ENCODE measurements at places on chromosomes 6 and 20. TPM values are rescaled to one million over a fixed set of nuclear protein-coding genes. Genes with fewer than 3 reads are reported as not detected.

Gene DLGAP4
- 20.6 TPM for total RNA-seq

Gene ZSCAN31
- 14.3 TPM for total RNA-seq

Gene MACROD2
- total RNA-seq, result 5.0 TPM

Gene HCRTR2
- not detected for total RNA-seq

Gene HLA-DMB
- 6.6 TPM for total RNA-seq

Gene PPP1R14C
- 42.3 TPM for total RNA-seq

Gene PAX1
- 4.1 TPM for total RNA-seq

Gene BMP5
- total RNA-seq, result 13.5 TPM

Gene KDM1B
- total RNA-seq, result 46.8 TPM

Gene DNAH8
- 3.0 TPM for total RNA-seq

Gene ZNF831
- 0.41 TPM for total RNA-seq

Gene ATP9A
- total RNA-seq, result 95.1 TPM

Gene FBXO5
- total RNA-seq, result 16.4 TPM

Gene GNAS-AS1
- total RNA-seq, result 2.5 TPM

Gene FAM83C
- 2.2 TPM for total RNA-seq

Gene CENPW
- total RNA-seq, result 3.8 TPM

Gene PRND
- 34.1 TPM for total RNA-seq

Gene SYCP2L
- 1.5 TPM for total RNA-seq

Gene KIF13A
- 61.4 TPM for total RNA-seq

Gene C2
- total RNA-seq, result 0.51 TPM

Gene TNFRSF6B
- total RNA-seq, result 1.1 TPM

Gene GFOD1
- 16.0 TPM for total RNA-seq

Gene GPR6
- total RNA-seq, result 0.41 TPM

Gene ALDH8A1
- total RNA-seq, result not detected

Gene RIMS4
- total RNA-seq, result 3.7 TPM

Gene DYNLT1
- 47.3 TPM for total RNA-seq

Gene ZNFX1
- 19.3 TPM for total RNA-seq

Gene LIME1
- total RNA-seq, result 6.8 TPM

Gene LST1
- total RNA-seq, result 1.5 TPM

Gene KIAA0408
- 33.1 TPM for total RNA-seq

Gene ZFP57
- total RNA-seq, result not detected

Measured in tongue (tissue), 3 donors.